ENCODE measurements at places on chromosomes 11 and 22. TPM values are rescaled to one million over a fixed set of nuclear protein-coding genes. Genes with fewer than 3 reads are reported as not detected.

OR2D3 gene
- total RNA-seq, result not detected

OR6T1 gene
- not detected for total RNA-seq

TSGA10IP gene
- total RNA-seq, result not detected

MSANTD2 gene
- 8.8 TPM for total RNA-seq

LGR4 gene
- 27.6 TPM for total RNA-seq

SYCE3 gene
- total RNA-seq, result not detected

GAL gene
- not detected for total RNA-seq

OR56A1 gene
- not detected for total RNA-seq

INPP5J gene
- total RNA-seq, result under 0.01 TPM

SCGB1D2 gene
- total RNA-seq, result not detected

PNPLA5 gene
- total RNA-seq, result not detected

APLP2 gene
- 540 TPM for total RNA-seq

PDE3B gene
- total RNA-seq, result 0.28 TPM

TSPAN18 gene
- under 0.01 TPM for total RNA-seq

APOBEC3G gene
- total RNA-seq, result 16.6 TPM

NTM gene
- total RNA-seq, result 43.3 TPM

C11orf97 gene
- not detected for total RNA-seq

SHANK2 gene
- 5.0 TPM for total RNA-seq

SYTL2 gene
- total RNA-seq, result 24.3 TPM

THY1 gene
- 9.6 TPM for total RNA-seq

SAA1 gene
- 3.1 TPM for total RNA-seq

TSPAN32 gene
- total RNA-seq, result not detected

OR51I1 gene
- total RNA-seq, result not detected

CABP4 gene
- 0.28 TPM for total RNA-seq

PYGM gene
- total RNA-seq, result 6.8 TPM

OR5A1 gene
- not detected for total RNA-seq

CHRM4 gene
- total RNA-seq, result under 0.01 TPM

RIN1 gene
- 33.5 TPM for total RNA-seq

SLC7A4 gene
- under 0.01 TPM for total RNA-seq

FJX1 gene
- 156 TPM for total RNA-seq

OR8J1 gene
- total RNA-seq, result not detected

ROBO3 gene
- 6.1 TPM for total RNA-seq

MYBPC3 gene
- total RNA-seq, result not detected

CSF2RB gene
- 4.5 TPM for total RNA-seq

WBP2NL gene
- 0.19 TPM for total RNA-seq

MRGPRF gene
- total RNA-seq, result 10.1 TPM

TNKS1BP1 gene
- total RNA-seq, result 85.3 TPM

PLAAT5 gene
- not detected for total RNA-seq

C1QTNF4 gene
- not detected for total RNA-seq

MGAT3 gene
- total RNA-seq, result 1.3 TPM

SHISAL1 gene
- 2.0 TPM for total RNA-seq

ARHGAP32 gene
- total RNA-seq, result 7.5 TPM

GP1BB gene
- total RNA-seq, result 0.77 TPM

Measured in regular cardiac myocyte (primary cell).